ENCODE measurements at places on chromosomes 5 and 9.

DNA sequence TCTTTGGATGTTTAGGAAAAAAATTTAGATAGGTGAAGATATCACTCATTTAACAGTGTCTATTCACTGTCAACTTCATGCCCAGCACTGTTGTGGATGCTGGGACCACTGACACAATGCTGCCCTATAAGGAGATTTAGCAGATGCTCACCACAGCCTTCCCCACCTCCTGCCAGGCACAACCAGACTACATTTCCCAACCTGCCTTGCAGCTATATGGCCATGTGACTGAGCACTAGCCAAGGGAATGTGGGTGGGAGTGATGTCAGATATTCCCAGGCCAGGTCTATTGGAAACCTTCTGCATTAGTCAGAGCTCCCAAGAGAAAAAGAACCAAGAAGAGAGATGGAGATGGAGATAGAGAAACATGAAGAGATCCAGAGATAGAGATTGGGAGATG is 302.6 kb upstream of the TAS2R1 start:
- no peak for DNase-seq

GRCh38 chr9:5593904-5594303 is 35.0 kb upstream of the RIC1 start:
- no peak for DNase-seq

- no peak for DNase-seq
Measured at GRCh38 chr5:31329715-31330114, 136.2 kb downstream of the CDH6 start.

- no peak for DNase-seq
Measured at GRCh38 chr9:130817914-130818313, 17.1 kb upstream of the ABL1 start.

- no peak for DNase-seq
Measured at GRCh38 chr5:164052536-164053093, 547.2 kb downstream of the MAT2B start.

- no peak for DNase-seq
Measured at GRCh38 chr5:151912360-151912759, 12.3 kb downstream of the GLRA1 start.

- DNase-seq = no peak
Measured at GRCh38 chr9:25726871-25727410, 48.7 kb upstream of the TUSC1 start.

GRCh38 chr9:34929506-34930102 is 28.5 kb upstream of the PHF24 start:
- no peak for DNase-seq

- DNase-seq = no peak
Measured at GRCh38 chr5:91224456-91224855, 158.7 kb downstream of the ARRDC3 start.

DNA sequence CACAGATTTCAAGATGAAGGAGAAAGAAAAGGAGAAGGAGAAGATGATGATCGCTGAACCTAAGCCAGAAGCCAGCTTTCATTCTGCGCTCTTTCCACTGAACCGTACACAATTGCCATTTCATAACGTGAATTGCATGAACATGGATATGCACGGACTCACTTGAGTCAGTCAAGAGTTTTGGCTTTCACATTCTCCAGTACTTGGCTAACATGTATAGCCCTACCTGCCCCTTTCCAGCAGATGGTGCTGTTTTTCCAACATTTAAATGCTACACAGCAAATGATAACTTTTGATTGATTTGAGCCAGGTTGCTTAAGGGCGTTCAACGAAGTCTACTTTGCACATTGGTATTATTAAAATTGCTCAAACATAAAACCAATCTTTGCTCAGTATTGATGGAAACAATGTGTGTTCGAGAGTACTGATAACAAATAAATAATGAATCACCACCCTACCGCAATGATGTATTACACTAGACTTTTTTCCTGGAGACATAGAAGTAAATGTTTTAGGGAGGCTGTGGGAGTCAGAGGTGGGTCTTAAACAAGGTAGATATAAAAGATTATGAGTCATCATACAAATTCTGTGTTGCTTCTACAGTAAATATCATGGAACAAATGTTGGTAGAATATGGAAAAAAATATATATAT is 196.4 kb downstream of the TRPM3 start:
- peak; percentile 12 for DNase-seq

- DNase-seq = no peak
Measured at GRCh38 chr5:11524188-11524587, 380.1 kb downstream of the CTNND2 start.

All from left colon (tissue), 2 donors.